Psoas muscle (tissue), 8 donors: ENCODE measurements at places on chromosomes 5 and 9.

- no peak for DNase-seq
Measured at GRCh38 chr9:24936117-24936516, 390.4 kb upstream of the IZUMO3 start.

DNA sequence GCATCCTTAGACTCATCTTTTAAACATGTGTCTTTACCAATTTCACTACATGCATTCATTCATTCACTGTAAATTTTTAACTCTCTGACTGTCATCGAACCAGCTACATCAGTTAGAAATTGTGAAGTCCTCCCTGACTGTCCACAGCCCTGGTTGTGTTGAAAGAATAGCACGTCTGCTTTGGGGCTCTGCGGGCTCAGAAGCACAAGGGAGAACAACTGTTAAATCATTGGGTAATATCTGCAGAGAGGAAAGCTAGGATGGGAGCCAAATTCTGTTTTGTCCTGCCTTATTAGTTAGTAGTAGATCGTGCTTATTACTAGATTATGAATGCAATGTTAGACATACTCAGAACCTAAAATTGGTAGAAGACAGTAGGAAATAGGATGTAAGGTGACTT is 26.3 kb upstream of the FAM120AOS start:
- peak; percentile 66 for DNase-seq

DNA sequence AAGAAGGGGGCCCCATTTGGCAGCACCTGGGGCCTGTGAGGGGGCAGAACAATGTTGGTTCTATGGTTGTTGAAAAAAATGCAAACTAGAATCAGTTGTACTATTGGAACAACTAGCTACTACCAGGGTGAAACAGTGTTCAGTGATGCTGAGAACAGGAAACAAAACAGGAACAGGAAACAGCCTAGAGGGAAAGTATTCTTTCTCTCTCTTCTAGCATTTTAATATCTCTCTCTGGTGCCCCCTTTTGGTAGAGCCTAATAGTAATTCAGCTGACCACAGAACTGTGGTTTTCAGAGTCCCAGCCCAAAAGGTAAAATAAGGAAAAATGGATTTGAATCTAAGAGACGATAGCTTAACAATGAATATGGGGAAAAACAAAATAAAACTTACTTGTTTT is 138.0 kb upstream of the KCNN2 start:
- no peak for DNase-seq

- DNase-seq = no peak
Measured at GRCh38 chr9:69223605-69224004, 49.5 kb downstream of the TJP2 start.

GRCh38 chr5:122287101-122287500 is 24.9 kb upstream of the SNCAIP start:
- DNase-seq = no peak

- no peak for DNase-seq
Measured at GRCh38 chr5:117318528-117318927, 743.9 kb upstream of the SEMA6A start.

DNA sequence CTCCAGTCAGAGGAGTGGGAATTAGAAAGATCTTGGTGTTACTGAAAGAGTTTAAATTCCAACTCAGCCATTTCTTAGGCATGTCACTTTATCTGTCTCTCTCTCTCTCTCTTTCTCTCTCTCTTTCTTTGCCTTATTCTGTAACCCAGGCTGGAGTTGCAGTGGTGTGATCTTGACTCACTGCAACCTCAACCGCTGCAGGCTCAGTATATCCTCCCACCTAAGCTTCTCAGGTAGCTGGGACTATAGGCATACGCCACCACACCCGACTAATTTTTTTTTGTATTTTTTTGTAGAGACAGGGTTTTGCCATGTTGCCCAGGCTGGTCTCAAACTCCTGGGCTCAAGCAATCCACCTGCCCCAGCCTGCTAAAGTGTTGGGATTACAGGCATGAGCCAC is 18.3 kb downstream of the RABEPK start:
- DNase-seq = no peak

DNA sequence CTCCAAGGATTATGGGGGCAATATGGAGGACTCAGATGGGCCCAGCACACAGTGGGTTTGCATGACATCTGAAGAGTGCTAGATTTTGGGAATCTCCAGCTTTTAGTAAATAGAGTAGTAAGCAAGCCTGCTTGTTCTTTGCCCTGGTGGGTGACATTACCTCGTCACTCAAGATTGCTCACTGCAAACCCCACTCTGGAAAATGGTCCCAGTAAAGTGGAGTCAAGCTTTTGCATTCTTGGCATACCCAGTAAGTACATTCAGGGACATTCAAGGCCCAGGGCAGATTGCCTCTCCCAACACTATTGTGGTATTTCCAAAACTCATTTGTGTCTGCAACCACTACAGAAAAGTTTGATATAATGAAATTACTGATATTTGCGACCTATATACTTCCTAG is 118.5 kb downstream of the INVS start:
- no peak for DNase-seq

DNA sequence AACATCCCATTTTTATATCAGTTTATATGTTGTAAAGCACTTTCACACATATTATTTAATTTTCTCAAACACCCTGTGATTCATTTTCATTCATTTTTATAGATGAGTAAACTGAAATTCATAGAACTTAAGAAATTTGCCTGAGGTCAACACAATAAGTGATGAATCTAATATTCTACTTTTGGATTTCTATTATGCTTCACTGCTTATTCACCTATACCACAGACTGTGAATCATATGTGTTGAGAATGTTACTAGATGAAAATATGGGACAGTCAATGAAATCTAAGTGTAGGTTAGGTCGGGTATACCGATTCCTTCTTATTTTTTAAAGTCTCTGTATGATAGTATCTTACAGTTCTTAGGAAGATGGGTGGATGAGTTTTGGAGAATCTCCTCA is 24.8 kb downstream of the CDC37L1 start:
- DNase-seq = no peak

GRCh38 chr5:15598294-15598902 is 98.4 kb downstream of the FBXL7 start:
- no peak for DNase-seq

DNA sequence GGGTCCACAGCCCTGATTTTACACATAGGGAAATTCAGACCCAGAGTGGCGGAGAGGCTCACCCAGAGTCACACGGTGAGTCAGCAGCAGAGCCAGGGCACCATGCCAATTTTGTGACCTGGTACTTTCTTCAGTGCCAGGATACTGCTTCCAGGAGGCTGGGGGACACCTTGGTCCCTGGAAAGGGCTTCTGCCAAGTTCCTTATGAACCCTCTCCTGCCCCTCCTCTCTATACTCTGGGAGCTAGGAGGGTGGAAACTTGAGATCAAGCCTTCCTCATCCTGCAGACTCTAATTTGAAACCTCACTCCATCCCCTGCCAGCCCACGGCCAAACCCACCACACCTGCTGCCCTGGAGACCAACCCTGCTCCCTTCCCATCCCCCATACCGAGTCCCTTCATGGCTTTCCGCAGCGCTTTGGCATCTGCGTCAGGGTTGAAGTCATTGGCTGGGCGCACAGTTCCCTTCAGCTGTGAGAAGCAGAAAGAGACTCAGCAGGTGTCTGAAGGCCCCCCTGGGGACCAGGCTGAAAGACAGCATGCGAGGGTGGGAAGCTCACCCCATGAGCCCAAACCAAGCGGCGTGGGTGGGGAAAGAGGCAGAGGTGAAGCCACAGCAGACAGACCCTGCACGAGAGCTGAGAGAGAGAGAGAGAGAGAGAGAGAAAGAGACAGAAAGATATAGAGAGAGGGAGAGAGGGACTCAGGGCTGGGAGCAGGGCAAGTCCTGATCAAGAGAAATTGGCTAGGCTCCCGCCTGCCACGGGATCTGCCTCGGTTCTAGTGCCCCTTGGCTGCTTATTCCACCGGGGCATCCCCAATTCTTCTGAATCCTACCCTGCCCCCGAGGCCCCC is 33.5 kb downstream of the ANXA6 start:
- DNase-seq = peak; percentile 88

GRCh38 chr5:120586646-120587045 is 122.5 kb downstream of the PRR16 start:
- no peak for DNase-seq

DNA sequence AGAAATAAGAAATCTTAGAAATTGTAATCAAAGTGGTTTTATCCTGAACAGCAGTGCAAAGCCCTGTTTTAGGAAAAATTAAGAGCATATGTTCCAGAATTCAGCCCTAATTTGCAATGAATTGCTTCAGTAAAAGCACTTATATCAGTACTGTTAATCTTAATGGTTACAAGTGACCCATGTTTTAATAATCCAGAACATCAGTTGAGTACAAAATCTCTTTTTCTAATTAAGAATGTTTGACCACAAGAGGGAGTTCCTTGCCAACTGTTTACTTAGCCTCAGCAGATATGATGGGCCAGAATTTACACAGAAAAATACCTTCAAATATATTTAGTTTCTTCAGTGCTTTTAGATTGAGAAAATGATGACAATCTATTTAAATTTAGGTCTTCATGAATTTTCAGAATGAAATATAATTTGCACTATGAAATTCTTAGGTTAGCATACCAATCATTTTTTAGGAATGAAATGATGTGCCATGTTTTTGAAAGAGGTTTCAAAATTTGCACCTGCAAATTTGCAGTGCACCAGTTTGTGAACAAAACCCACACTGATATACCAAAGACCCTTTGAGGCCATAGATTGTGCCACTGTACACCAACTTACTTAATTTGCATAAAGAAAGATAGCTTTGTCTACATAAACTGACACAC is 926.3 kb upstream of the ARRDC3 start:
- no peak for DNase-seq

DNA sequence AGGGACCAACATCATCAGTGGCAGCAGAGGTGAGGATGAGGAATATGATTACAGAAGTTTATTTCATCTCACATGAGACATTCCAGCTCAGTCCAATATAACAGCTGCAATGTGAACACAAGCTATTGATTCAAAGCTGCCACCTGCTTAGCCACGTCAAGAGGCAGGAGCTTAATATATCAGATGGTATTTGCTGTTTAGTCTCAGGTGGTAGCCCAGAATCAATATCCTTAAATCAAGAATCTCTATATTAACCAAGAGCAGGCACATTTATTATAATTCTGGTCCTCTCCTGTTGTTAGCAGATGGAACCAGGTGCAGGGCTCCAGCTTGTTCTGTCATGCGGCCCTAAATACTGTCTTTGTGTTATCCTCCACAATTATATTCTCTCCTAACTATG is 431.6 kb downstream of the ICE1 start:
- DNase-seq = no peak

- no peak for DNase-seq
Measured at GRCh38 chr9:6600426-6600825, 45.1 kb downstream of the GLDC start.

- no peak for DNase-seq
Measured at GRCh38 chr5:116386633-116387032, 188.0 kb downstream of the SEMA6A start.

- DNase-seq = no peak
Measured at GRCh38 chr5:112681481-112681908, 56.2 kb upstream of the APC start.

- no peak for DNase-seq
Measured at GRCh38 chr5:173913686-173914321, 25.7 kb downstream of the CPEB4 start.

DNA sequence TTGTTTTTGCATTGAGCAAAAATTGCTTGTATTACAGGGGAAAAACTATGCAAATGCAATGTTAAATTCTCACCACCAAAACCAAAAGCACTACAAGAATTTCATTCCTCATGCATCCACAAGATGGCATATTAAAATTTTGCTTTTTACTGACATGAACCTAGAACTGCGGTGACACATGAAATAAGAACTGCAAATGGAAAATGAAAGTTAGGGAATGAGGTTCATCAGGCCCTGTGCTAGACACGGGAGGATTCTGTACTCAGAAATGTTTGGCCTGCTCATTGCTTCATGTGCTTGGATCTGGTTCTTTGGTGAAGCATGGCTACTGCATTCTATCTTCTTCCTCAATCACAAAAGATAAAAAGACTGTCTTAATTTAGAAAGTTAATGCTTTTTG is 9.1 kb upstream of the RFK start:
- DNase-seq = no peak

DNA sequence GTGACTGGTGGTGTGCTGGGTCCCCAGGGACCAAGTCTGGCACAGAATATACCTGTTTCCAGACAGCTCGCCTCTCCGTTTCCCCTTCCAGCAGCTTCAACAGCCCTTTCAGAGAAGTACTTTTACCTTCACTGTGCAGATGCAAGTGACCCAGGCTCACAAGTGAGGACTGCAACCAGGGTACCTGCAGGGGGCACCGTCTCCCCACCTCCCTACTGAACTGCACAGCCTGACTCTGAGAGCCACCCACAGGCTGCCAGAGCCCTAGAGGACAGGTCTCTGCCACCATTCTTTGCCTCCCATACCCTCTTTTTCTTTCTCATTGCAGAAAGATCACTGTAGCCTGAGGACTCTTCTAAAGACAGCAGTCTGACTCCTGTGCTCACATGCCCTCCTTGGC is 15.4 kb downstream of the IL9 start:
- no peak for DNase-seq

GRCh38 chr9:80648336-80648735 is 1041.0 kb downstream of the TLE1 start:
- no peak for DNase-seq

GRCh38 chr9:91407580-91408318 is 15.9 kb downstream of the NFIL3 start:
- DNase-seq = peak; percentile 48

- DNase-seq = no peak
Measured at GRCh38 chr5:139738193-139739149, 57.1 kb upstream of the PSD2 start.

GRCh38 chr5:68268101-68268851 is 52.7 kb downstream of the PIK3R1 start:
- DNase-seq = no peak

GRCh38 chr9:89380437-89381307 is 62.4 kb downstream of the SECISBP2 start:
- peak; percentile 49 for DNase-seq

- peak; percentile 41 for DNase-seq
Measured at GRCh38 chr9:109475526-109475925, 22.6 kb downstream of the PTPN3 start.

DNA sequence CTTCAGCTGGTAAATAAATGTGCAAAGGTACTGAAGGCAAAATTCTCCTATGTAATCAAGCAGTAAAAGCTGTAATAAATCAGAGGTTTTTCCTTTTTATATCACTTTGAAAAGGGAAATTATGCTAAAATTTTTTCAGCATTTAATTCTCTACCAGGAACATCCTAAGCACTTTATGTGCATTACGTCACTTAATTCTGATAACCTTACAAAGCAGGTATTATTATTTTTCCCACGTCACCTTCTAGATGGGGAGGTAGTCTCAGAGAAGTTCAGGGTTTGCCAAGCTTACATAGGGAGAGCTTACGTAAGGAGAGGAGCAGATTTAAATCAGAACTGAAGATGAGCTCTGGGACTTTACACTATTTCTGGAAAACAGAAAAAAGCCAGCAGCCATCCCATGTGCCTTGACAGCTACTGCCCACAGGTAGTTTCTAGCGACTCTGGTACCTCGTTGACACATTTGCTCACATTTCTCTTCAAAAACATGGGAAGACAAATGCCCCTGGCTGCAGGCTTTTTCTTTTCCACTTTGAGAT is 79.0 kb upstream of the IFNK start:
- DNase-seq = no peak

DNA sequence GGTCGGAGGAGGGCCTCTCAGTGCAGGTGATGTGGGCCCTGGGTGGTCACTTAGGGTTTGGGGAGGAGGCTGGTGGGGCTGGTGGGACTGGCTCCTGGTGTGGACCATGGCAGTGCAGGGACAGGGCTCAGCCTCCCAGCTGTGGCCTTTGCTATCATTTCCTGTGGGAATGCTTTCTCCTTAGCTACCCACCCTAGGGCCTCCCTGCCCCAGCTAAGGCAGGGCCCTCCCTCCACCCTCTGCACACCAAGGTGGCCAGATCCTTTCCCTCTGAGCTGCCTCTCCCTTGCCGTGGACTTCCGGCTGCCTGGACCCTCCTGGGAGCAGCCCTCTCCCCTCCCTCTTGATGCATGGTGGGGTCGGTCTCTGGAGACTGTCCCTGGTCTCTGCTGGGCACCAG is 22.7 kb upstream of the ARSI start:
- no peak for DNase-seq
